Inflammatory macrophage treated with lipopolysaccharide for 4 hours (primary cell): ENCODE measurements at places on chromosomes 13 and 19.

DNA sequence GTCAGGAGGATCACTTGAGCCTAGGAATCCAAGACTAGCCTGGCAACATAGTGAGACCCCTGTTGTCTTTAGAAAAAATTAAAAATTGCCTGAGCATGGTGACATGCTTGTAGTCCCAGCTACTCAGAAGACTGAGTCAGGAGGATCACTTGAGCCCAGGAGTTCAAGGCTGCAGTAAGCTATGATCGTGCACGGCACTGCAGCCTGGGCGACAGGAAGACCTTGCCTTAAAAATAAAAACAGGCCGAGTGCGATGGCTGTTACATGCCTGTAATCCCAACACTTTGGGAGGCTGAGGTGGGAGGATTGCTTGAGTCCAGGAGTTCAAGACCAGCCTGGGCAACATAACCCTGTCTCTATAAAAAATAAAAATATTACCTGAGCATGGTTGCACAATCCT, 5.4 kb downstream of the HNRNPUL1 start:
- DNase-seq: no peak

DNA sequence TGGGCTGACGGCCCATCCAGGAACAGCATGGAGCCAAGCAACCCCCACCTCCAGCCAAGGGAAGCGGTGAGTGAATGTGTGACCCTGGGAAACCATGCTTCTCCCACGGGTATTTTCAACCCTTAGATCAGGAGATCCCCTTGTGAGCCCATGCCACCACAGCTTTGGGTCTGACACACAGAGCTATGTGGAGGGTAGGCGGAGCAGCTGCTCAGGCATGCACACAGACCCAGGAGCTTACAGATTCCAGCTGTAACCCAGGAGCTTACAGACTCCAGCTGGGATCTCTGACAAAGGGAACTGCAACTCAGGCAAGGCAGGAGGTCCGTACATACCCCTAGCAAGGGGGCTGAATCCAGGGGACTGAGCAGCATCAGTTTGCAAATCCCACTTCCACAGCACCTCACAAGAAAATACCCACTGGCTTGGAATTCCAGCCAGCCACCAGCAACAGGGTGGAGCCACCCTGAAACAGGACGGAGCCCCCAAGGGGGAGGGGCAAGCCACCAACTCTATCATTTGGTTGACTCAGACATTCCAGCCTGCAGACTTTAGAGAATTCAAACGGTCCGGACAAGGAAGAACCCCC, 40.8 kb upstream of the RFXAP start:
- no peak for DNase-seq

GRCh38 chr13:74969419-74969818, 512.5 kb downstream of the TBC1D4 start:
- DNase-seq: no peak

DNA sequence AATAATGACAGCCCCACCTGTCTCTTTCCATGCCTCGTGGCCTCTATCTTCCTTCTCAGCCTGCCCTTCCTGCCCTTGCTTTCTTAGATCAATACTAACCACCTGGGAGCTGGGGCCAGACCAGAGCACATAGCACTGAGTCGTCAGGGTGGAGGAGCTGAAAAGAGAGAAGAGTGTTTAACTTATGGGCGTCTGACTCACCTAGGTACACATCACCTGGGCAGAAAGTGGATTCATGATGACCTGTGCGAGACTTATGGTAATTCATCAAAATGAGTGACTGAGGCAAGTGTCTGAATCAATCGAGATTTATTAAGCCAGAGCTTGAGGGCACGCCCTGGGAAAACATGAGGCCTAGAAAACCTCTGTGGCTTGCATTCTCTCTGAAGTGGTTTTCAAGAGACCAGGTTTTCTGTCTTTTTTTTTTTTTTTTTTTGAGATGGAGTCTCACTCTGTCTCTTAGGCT, 19.2 kb downstream of the CEACAM6 start:
- no peak for DNase-seq

GRCh38 chr19:40224342-40225150, 1.9 kb downstream of the CCNP start:
- no peak for DNase-seq

GRCh38 chr19:4054441-4055208, 12.1 kb downstream of the ZBTB7A start:
- no peak for DNase-seq

GRCh38 chr19:39588066-39588465, 14.3 kb upstream of the LGALS13 start:
- no peak for DNase-seq

DNA sequence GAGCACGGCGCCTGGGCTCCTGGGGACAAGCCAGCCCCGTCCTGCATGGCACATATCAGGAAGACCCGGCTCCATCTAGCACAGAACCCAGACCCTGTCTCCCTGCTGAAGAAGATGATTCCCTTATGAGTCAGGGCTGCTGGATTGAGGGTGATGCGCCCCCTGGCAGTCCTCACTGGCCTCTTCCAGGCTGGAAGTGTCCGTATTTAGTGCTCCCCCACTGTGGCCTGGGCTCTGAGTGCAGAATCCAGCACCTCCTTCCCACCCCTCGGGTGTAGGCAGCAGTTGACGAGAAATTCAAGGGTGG, 14.9 kb downstream of the COMP start:
- no peak for DNase-seq

DNA sequence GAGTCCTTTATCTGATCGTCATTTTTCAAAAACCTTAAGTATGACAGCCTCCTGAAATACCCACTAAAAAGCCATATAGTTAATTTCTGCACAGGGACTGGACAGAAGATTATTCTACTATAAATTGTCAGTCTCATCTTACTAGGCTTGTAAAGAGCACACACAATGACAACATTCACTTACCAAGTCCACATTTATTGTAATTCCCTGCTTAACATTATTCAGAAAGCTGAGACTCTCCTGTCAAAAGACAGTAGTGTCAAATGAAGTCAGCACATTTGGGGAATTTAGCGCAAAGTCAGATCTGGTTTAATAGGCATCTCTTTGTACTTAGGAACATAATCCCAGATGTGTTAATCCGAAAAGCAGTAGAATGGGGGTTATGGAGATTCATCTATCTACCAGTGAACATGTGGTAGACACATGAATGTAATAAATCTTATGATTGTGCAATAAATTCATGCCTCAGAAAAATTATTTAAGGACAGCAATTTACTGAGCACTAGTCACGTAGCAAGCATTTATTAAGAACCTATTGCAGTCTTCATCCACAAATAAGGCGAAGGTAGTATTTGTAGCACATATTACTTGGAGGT, 224.6 kb upstream of the GPC6 start:
- no peak for DNase-seq

- no peak for DNase-seq
Observed at GRCh38 chr13:23667750-23668149, 97.5 kb downstream of the TNFRSF19 start.
